Cardiac muscle cell (in vitro differentiated cells and primary cell): ENCODE measurements at places on chromosomes 3 and 15. TPM values are rescaled to one million over a fixed set of nuclear protein-coding genes. Genes with fewer than 3 reads are reported as not detected.
A peak's percentile ranks its signal among the peaks of the same experiment; 100 is the strongest.

NDUFAF3 gene
- polyA plus RNA-seq = 280 and 310 TPM in 2 replicates

DNA sequence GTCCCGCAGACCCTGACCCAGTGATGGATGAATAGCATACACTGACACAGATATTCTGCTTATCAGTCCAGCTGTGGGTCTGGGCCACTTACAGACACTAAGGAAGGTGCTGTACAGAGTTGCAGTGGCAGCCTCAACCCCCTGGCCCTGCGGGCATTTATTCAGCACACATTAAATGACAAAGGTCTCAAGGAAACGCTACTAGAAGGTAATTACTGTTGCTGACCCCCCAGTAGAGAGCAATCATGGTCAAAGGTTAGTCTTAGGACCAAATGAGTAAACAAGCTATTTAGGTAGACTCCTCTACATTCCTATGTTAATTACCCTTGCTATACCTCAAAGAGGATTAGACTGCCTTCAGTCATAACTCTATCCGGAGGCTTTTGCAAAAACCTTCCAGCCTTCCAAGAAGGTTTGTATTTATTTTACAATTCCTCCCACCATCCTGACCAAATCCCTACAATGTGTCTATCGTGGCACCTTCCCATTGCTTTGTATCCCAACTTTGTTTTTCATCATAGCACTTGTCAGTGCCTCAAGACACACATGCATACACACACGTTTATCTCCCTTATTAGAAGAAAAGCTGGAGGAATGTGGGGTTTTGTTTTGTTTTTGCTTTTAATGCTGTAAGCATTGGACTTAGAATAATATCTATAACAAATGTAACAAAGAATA lies 227.9 kb downstream of the PYDC2 start:
- no peaks in the 10 kb centered on the region for H3K27me3 ChIP-seq
- H3K27ac ChIP-seq = no peak overlapping the region
- no peaks in the 10 kb centered on the region for H3K36me3 ChIP-seq
- peaks cover 8% of the 10 kb centered on the region for H3K4me1 ChIP-seq
- no peak overlapping the region for H3K4me3 ChIP-seq

GRCh38 chr15:33243869-33244268 lies 49.4 kb upstream of the FMN1 start:
- DNase-seq = no peak
- H3K27me3 ChIP-seq = no peaks in the 10 kb centered on the region
- no peaks in the 10 kb centered on the region for H3K36me3 ChIP-seq
- H3K4me3 ChIP-seq = no peak overlapping the region
- no peak overlapping the region for H3K27ac ChIP-seq

GRCh38 chr3:81764665-81765064 lies 3.2 kb upstream of the GBE1 start:
- DNase-seq = no peak
- H3K4me1 ChIP-seq = peaks cover 23% of the 10 kb centered on the region
- H3K27ac ChIP-seq = no peak overlapping the region
- no peaks in the 10 kb centered on the region for H3K36me3 ChIP-seq

- H3K27ac ChIP-seq = no peak overlapping the region
- no peaks in the 10 kb centered on the region for H3K27me3 ChIP-seq
- no peaks in the 10 kb centered on the region for H3K4me1 ChIP-seq
- H3K36me3 ChIP-seq = no peaks in the 10 kb centered on the region
- H3K4me3 ChIP-seq = no peak overlapping the region
- DNase-seq = no peak
Observed at GRCh38 chr3:169252535-169252934, 411.0 kb downstream of the MECOM start.

- no peak overlapping the region for H3K27ac ChIP-seq
- peaks cover 4% of the 10 kb centered on the region for H3K4me1 ChIP-seq
- no peaks in the 10 kb centered on the region for H3K36me3 ChIP-seq
Observed at GRCh38 chr3:150296123-150296735, 111.9 kb upstream of the TSC22D2 start.

- no peak for DNase-seq
- H3K27me3 ChIP-seq = peaks cover 43% of the 10 kb centered on the region
- H3K4me1 ChIP-seq = no peaks in the 10 kb centered on the region
- H3K4me3 ChIP-seq = peak overlapping the region; percentile 52
Observed at GRCh38 chr3:119035014-119035346, 334 bp upstream of the IGSF11 start.

- H3K4me1 ChIP-seq = peaks cover 4% of the 10 kb centered on the region
- DNase-seq = no peak
- H3K27me3 ChIP-seq = no peaks in the 10 kb centered on the region
- no peak overlapping the region for H3K4me3 ChIP-seq
- H3K27ac ChIP-seq = peak overlapping the region; percentile 71
Observed at GRCh38 chr15:67884009-67884408, 44.2 kb upstream of the RNU6-1 start.

AP2M1 gene
- polyA plus RNA-seq = 551 and 577 TPM in 2 replicates

DNA sequence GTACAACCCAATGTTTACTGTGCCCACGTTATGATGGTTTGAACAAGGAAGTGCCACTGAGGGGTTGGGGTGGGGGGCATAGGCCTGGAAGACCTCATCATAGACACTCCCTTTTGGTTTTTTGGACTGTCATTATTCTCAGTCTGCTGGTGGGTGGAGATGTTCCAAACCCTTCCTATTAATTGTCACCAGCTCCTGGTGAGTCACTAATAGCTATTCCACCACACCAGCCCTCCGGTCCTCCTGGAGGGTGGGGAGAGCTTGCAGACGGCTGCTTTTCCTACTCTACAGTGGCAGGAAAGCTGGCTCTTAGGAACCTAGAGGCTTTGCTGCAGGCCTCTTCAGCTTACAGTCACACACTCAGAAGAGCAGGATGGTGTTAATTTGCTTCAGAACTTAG lies 9.0 kb upstream of the COPG1 start:
- H3K4me3 ChIP-seq = no peak overlapping the region
- no peak overlapping the region for H3K27ac ChIP-seq
- no peak for DNase-seq
- no peaks in the 10 kb centered on the region for H3K4me1 ChIP-seq
- H3K36me3 ChIP-seq = no peaks in the 10 kb centered on the region
- H3K27me3 ChIP-seq = no peaks in the 10 kb centered on the region

ZBED2 gene
- not detected in 2 replicates for polyA plus RNA-seq

GRCh38 chr3:114660124-114660523 lies 366.3 kb downstream of the TIGIT start:
- H3K27ac ChIP-seq = no peak overlapping the region
- DNase-seq = no peak
- H3K4me1 ChIP-seq = no peaks in the 10 kb centered on the region
- H3K36me3 ChIP-seq = no peaks in the 10 kb centered on the region

TMPRSS7 gene
- polyA plus RNA-seq = not detected in 2 replicates
